ENCODE measurements at places on chromosomes 11 and 22. TPM values are rescaled to one million over a fixed set of nuclear protein-coding genes. Genes with fewer than 3 reads are reported as not detected.

Gene OR2AT4
- under 0.01 TPM for total RNA-seq

DNA sequence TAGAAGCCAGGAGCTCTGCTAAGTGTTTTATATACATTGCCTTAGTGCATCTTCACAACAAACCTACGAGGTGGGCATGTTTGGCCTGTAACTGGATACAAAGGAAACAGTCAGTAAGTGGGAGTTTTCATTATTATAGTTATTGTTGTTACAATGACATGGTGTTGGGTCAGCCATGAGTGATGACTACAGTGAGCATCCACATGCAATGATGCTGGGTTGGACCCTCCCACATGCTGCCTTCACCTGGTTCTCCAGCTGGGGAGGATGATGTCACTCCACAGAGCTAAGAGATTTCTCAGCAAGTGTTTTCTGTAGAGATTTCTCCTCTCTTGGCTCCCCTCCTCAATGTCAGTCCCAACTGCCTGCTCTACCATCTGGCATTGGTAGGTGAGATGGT lies 59.3 kb downstream of the EHF start:
- peak; percentile 81 for DNase-seq

DNA sequence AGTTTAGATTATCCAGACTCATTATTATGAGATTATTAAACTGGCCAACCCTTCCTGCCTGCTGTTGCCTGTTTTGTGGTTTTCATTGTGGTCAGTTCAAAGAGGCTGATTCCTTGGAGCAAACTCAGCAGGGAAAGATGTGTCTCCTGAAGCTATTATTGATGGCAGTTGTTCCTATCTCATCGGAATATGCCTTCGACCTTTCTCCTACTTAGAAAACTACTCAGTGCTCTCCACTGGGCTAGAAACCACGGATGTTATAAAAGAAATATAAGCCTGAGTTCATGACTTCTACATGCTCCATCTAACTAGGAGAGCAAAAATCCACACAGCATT lies 80.2 kb upstream of the NAV2 start:
- peak; percentile 25 for DNase-seq

DNA sequence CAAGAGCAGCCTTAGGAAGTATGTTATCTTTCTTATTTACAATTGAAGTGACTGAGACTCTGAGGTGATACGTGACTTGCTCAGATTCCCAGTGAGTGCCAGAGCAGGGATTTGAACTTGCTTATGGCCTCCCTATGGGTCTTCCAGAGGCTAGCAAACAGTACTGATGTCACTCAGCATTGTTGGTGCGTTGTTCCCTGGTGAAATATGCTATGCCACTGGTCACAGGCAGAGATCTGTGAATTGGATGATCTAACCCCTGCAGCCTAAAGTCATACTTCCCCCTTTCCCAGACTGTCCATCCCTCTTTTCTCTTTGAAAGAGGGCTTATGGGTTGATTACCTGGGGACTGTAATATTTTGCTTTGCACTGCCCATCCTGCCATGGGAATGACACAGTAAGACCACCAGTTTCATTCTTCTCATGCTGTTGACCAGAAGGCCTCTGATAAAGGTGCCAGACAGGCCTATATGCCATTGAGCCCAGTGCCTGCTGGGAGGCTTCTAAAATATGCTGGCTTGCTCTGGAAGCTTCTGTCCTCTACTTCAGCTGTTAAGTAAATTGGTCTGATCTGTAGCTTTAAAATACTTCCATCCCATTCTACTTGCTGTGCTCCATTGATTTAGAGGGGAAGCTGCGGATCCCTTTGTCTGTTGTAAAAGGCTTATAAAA lies 152.2 kb upstream of the E2F8 start:
- no peak for DNase-seq

Gene KIAA1671
- 3.1 TPM for total RNA-seq

Gene TPBGL
- not detected for total RNA-seq

- DNase-seq = no peak
These were observed 807.6 kb downstream of the BRD1 start for GRCh38 chr22:49019737-49020713.

DNA sequence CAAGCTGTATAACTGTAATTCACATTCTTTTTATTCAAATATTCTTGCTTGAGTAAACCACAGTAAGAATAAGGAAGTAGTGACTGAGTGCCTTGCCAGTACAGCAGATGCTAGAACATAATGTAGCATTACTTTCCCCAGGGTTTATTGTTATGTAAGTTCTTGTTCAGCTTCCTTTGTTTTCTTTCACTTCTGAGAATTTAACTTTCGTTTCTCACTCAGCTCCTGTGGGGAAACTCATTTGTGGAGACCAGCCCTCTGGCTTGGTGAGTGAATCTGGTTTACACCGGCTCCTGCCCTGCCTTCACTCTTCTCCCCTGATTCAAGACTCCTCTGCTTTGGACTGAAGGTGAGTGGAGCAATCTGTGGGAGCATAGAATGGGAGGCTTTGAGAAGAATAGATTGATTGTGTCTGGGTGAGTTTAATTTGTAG lies at the start of gene TRIM22:
Gene TRIM22 (plus strand): TSS at position 240 of the 433 bp plus-strand sequence. CDS start 6,443 bp downstream, outside the sequence.
- peak; percentile 40 for DNase-seq

DNA sequence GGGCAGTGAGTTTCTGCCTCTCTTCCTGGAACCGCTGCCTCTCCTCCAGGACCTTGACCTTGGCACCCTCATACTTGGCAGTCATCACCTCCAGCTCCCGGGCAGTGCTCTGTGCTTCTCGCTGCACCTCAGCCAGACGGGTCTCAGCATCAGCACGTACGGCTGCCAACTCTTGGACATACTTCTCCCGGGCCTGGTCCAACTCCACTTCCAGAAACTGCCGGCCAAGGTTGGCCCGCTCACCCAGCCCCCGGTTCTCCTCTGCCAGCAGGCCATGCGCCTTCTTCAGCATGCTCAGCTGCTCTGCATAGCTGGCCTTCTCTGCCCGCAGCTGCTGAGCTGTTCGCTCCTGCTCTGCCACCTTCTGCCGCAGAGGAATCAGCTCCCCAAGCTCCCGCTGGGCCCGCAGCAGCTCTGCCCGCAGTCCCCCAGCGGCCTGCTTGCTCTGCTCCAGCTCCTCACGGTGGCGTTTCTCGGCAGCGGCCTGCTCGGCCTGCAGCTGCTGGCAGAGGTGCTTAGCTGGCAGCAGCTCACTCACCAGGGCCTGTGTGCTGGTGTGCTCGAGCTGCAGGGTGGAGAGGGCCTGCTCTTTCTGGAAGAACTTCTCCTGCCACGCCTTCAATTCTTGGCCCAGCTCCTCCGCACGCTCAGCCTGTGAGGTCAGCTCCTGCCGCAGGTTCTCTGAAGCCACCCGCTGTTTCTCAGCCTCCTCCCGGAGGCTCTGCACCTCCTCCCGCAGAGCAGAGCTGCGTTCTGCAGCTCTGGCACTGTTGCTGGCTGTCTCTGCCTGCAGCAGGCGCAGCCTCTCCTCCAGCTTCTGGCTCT lies 14.4 kb downstream of the IL18BP start:
- peak; percentile 37 for DNase-seq

DNA sequence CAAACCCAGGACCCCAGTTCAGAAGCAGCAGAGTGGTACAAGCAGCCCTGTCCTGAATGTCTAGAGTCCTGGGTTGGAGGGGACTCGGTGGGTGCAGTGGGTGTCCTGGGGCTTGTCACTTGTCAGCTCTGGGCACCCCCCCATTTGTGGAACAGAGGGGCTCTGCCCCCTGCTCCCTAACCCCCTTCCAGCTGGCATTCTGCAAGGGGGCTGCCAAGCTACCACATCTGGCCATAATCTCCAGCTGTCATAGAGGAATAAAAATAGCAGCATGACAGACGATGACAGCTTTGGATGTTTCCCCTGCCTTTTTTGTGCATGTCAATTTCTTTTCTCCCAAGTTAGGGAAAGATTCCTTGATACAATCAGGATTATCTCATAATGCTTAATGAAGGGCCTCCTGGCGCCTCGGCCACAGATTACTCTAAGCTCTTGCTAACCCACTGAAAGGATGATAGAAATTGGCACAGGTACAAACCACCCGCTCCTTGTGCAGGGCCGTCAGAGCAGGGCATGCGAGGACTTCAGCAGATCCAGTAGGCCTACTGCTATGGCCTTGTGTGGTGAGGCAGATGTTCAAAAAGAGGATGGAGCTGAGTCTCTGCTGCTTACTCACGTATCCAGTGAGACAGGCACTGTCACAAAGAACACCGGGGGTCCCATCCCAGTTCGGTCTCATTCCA lies 83.0 kb downstream of the ISX start:
- no peak for DNase-seq

GRCh38 chr22:37419370-37419968 lies 7.8 kb downstream of the ELFN2 start:
- peak; percentile 47 for DNase-seq

Gene SSTR3
- not detected for total RNA-seq

- no peak for DNase-seq
These were observed 5.8 kb upstream of the TUB start for GRCh38 chr11:8075119-8075726.

Gene NCF4
- 0.23 TPM for total RNA-seq

Gene MYEOV
- 13.6 TPM for total RNA-seq

Gene P2RY2
- total RNA-seq = not detected

DNA sequence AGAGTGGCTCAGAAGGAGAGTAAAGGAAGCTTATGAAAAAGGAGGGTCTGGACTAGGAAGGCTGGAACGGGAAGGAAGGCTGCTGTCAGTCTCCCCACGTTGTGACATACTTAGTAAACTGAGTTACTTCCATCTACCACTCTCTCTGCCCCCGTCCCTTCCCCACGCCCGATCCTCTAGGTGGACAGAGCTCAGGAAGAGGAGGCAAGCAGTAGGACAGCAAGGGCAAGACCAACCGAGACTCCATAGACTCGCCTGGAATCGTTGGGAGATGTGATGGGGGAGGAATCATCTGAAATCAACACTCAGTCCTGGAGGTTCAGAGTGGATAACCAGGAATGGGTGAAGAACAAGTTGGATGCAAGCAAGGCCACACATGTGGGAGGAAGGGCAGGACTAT lies 240.7 kb downstream of the BUD13 start:
- DNase-seq = no peak

DNA sequence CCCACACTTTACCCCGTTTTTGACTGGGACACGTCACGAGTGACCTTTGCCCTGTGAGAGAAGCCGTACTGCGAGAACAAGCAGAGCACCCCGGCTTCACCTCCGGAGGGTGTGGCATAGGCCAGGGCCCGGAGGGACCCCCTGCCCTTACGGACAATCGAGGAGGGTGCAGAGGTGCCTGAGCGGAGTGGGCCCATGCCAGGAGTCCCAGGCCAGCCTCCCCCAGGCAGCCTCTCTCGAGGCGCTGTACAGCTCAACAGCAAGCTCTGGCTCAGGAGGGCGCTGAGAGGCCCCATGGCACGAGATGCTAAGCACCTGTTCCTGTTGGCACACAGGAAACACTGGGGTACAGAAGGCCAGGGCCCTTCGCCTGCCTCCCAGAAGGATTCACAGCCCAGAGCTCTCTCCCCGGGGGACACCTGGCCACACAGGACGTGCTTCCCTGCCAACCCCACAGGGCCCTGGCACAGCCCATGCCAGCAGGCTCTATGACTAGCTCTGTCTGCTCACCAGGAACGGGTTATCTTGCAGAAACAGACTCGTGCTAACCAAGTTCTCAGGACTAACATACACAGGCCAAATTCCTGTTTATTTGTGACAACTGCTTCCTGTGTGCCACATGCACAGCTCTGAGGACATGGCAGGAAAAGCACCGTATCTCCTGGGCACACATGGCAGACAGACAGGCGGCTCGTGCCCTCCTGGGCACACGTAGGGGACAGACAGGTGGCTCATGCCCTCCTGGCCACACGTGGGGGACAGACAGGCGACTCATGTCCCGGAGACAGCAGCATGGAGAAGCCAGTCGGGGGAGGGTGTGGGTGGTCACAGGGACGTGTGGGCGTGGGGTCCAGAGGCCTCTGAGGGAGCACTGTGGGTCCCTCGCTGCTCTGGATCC lies 11.6 kb downstream of the TOLLIP start:
- no peak for DNase-seq

GRCh38 chr11:130726234-130727037 lies 189.8 kb downstream of the SNX19 start:
- peak; percentile 63 for DNase-seq

Gene SHANK2
- 0.06 TPM for total RNA-seq

Gene SLC39A13
- 50.5 TPM for total RNA-seq

GRCh38 chr11:28284196-28284595 lies 176.0 kb downstream of the METTL15 start:
- DNase-seq = no peak

Gene SCGB1C1
- not detected for total RNA-seq

Gene ADM
- total RNA-seq = 16.3 TPM

DNA sequence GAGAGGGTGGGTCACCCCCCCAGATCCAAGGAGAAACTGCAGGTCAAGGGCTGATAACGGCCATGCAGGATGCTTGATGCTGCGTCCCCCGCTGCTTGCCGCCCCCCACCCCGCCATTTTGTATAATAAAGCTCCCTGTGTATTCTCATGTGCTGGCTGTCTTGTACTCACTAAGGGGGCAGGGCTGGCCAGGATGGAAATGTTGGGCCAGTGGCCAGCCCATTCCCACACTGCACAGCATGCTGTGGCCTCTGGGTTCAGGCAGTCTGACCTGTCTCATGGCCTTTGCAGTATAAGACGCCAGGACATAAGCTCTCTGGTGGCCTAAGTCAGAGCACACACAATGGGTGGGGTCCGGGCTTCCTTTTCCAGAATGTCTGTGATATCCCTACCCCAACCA lies 421 bp upstream of the PRR33 start:
- DNase-seq = no peak

Gene OR8G1
- not detected for total RNA-seq

- no peak for DNase-seq
These were observed 24.0 kb upstream of the MPPED1 start for GRCh38 chr22:43387815-43388214.

Gene CFAP300
- total RNA-seq = 4.1 TPM

DNA sequence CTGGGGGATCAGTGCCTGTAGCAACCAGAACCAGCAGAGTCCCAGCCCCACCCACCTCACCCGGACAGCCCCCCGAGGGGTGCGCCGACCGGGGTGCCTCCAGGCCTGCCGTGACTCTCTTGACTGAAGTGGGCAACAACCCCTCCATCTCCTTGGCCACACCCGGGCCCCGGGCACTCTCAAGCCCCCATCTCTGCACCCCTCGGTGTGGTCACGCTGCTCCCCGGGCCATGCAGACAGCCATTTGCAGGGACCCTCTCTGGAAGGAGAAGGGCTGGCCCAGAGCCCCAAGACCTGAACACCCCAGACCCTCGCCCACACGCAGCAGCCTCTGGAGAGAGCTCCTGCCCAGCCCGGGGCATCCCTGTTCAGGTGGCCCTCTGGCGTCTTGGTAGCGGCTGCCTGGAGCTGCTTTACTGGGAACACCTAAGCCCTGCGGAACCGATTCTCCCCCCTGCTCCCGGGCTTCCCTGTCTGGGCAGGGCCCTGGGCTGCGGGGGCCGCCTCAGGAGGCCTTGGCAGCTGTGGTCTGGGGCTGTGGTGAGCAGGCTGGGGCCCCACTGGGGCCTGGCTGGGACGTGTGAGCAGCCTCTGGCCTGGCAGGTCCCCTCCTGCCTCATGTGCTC lies 84.9 kb downstream of the WNT7B start:
- DNase-seq = no peak

Gene IGSF22
- total RNA-seq = not detected

Gene ANGPTL5
- total RNA-seq = not detected

GRCh38 chr22:37126383-37126782 lies 16.9 kb upstream of the TMPRSS6 start:
- no peak for DNase-seq

- DNase-seq = no peak
These were observed 41.1 kb upstream of the TPBGL start for GRCh38 chr11:75199412-75199955.

- no peak for DNase-seq
These were observed 328.3 kb upstream of the NARS2 start for GRCh38 chr11:78902771-78903507.

GRCh38 chr11:72243173-72244059 lies 560 bp downstream of the PHOX2A start:
- DNase-seq = no peak
